ENCODE measurements at places on chromosomes 1 and 21.

GRCh38 chr1:27525296-27526272, 35.6 kb upstream of the WASF2 start:
- DNase-seq, result no peak

DNA sequence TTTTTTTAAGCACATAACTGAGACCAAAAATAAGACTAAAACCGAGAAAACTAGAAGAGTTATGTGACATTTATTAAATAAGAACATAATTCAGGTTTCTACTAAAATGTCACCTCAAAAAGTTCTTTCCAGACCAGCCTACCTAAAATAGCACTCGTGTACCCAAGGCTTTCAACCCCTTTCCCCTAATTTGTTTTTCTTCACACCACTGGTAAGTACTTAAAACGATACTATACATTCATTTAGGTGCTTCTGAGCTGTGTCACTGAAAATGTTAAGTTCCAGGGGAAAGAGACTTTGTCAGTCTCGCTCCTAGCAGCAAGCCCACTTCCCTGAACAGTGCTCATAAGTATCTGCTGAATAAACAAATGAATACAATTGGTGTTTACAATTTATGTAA, 6.8 kb downstream of the RRAGC start:
- DNase-seq, result no peak

DNA sequence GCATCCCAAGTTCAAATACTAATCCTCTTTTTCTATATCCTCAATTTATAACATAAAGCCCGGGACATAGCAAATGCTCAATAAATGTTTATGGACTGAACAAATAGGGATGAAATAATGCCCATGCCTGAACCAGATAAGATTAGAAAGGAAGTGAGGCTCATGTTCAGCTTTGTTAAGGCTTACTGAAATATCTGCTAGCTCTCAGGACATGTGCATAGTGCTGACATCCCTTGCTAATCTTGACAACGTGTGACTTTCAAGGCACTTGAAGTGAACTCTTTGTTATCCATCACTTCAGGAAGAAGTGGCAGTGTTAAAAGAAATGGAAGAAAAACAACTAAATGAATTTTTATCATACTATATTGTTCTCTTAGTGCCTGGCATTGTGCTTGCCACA, 260.3 kb upstream of the SGIP1 start:
- no peak for DNase-seq

GRCh38 chr1:230771773-230772354, 24.7 kb downstream of the CAPN9 start:
- no peak for DNase-seq

- peak; percentile 93 for DNase-seq
Measured at GRCh38 chr21:37338671-37339551, 27.7 kb upstream of the DYRK1A start.

- DNase-seq, result no peak
Measured at GRCh38 chr1:5863238-5863637, 129.0 kb downstream of the NPHP4 start.

- no peak for DNase-seq
Measured at GRCh38 chr1:228792601-228793000, 57.3 kb downstream of the RHOU start.

DNA sequence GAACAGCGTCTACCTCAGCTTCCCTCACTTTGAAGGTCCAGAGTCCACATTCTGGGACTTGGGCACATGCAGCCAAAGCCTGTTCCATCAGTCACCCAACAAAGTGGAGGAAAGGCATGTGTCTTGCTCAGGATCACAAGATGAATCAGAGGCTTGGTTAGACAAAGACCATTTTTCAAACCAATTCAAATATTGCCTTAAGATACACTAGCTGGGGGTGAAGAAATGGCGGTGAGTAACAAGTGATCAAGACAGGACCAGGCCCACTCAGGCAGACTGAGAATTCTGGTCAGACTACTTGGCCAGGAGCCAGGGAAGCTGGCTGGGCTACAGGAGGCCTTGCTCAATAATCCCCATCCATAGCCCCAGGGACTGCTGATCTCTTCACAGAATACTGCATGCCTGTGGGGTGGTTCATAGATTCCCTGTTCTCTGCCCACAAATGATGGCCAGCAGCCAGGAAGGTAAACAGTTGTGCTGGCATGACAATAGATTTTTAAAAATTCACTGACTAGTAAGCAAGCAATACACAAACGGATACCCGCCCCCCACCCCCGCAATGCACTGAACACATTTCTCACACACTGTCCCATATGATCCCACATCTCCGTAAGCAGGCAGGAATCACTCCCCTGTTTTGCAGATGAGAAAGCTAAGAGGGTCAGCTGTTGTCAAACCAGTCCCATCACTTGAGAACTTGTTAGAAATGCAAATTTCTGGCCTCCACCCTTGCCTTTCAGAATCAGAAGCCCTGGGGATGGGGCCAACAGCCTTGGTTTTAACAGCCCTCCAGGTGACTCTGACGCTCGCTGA, 27.2 kb downstream of the ERI3 start:
- peak; percentile 97 for DNase-seq

DNA sequence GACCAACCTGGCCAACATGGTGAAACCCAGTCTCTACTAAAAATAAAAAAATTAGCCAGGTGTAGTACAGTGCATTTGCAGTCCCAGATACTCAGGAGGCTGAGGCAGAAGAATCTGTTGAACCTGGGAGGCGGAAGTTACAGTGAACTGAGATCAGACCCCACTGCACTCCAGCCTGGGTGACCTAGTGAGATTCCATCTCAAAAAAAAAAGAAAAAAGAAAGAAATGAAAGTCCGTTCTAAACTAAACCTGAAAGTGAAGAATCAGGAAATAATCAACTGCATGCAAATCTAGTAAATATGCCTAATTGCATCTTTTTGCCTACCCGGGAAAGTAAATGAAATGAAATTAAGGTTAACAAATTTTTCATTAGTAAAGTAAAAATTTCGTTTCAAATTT, 99.6 kb downstream of the ZZZ3 start:
- no peak for DNase-seq

GRCh38 chr21:31143036-31143435, 104.8 kb upstream of the KRTAP19-8 start:
- DNase-seq, result no peak

DNA sequence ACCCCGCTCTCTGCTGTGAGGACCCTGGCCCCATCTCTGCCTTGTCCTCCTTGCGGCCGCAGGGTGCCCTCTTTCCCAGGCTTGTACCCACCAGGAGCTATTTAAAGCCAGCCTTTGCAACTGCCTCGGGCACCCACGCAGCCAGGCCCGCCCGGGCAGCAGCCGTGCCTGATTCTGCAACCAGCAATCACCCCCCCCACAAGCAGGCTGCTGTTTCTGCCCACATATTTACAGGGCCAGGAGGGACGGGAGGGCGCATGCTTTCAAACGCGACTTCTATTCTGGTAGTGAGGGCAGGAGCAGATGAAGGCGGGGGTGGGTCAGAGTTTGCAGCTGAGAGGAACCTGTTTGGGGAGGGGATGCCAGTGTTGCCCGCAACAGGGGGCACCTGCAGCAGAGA, 13.6 kb downstream of the GABRD start:
- no peak for DNase-seq

- DNase-seq, result peak; percentile 53
Measured at GRCh38 chr1:226268421-226269124, 40.4 kb downstream of the LIN9 start.

DNA sequence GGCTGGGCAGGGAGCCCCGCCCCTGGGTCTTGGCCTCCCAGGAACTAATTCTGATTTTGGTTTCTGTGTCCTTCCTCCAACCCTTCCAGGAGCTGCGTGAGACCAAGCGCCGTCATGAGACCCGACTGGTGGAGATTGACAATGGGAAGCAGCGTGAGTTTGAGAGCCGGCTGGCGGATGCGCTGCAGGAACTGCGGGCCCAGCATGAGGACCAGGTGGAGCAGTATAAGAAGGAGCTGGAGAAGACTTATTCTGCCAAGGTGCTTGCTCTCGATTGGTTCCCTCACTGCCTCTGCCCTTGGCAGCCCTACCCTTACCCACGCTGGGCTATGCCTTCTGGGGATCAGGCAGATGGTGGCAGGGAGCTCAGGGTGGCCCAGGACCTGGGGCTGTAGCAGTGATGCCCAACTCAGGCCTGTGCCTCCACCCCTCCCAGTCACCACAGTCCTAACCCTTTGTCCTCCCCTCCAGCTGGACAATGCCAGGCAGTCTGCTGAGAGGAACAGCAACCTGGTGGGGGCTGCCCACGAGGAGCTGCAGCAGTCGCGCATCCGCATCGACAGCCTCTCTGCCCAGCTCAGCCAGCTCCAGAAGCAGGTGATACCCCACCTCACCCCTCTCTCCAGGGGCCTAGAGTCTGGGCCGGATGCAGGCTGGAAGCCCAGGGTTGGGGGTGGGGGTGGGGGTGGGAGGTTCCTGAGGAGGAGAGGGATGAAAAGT, 18.5 kb upstream of the SEMA4A start:
- DNase-seq, result no peak

DNA sequence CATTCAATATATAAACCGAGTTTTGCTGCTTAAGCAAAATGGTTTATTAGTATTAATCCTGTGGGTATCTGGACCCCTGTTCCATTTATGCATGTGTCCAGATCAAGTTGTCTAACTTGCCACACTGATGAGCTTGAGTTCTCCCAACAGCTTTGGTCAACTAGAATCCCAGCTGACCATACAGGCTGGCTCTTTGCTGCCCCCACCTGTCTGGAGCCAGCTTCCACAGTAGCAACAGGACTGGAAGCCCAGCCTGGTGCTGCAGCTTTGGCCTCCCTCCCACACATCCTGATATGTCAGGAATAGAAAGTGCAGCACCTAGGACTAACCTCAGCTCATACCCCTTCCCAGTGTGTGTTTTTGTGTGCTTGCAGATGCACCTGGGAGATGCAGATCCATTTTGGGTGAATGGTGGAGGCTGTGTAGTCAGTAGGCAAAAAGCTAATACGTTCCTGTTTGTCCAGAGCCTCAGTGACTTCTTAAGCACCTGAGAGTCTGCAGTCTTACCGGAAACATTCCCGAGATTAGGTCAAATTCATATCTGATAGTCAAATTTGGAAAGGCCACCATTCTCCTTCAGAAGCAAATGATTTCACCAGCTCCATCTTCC, 40.9 kb upstream of the BEND5 start:
- peak; percentile 78 for DNase-seq

GRCh38 chr1:239044829-239045228, 341.5 kb upstream of the CHRM3 start:
- no peak for DNase-seq

All from AG20443 (cell line).